ENCODE measurements at places on chromosomes 6 and 20. TPM values are rescaled to one million over a fixed set of nuclear protein-coding genes. Genes with fewer than 3 reads are reported as not detected.

The EIF6 gene
- total RNA-seq: 72.6 TPM

The SNAI1 gene
- total RNA-seq: 1.9 TPM

DNA sequence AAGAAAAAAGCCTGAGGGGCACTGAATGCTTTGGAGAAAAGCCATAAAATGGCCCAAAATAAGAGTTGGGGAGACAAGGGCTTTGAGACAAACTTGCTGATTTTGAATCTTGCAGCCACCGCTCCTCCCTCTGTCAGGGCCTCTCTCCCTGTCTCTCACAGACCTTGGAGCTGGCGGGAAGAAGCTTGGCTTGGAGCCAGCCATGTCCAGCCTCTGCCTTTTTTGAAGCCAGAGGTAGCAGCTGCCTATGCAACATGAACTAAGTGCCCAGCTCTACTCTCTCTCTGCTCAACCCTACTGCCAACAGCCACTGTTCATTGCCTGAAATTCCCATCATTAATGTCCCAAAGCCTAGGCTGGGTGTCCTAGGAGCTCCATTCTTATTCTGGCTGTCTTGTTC lies 63.7 kb upstream of the CTNNBL1 start:
- no peak for DNase-seq

The MDN1 gene
- 29.6 TPM for total RNA-seq

DNA sequence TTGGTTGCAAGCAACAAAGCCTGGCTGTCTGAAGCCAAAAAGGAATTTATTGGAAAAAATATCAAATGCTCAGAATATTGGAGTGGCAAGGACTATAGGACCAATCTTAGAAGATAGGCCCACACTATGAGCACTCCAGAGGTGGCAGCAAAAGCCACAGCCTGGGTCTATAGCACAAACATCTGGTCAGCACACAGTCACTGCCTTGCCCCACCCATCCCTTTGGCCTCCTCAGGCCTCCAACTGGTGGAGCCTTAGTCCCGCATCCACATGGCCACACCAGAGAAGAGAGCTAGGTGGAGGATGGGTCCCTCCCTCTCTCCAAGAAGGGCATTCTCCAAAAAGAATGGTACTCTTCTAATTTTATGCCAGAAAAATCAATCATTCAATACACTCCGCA lies 14.0 kb downstream of the NUDT3 start:
- DNase-seq: no peak

The PROKR2 gene
- total RNA-seq: not detected

All from lower lobe of right lung (tissue), 2 donors.